ENCODE measurements at places on chromosomes 2 and 18. TPM values are rescaled to one million over a fixed set of nuclear protein-coding genes. Genes with fewer than 3 reads are reported as not detected.

KIDINS220 gene
- total RNA-seq = 41.3 TPM

- no peak for DNase-seq
These were observed 637 bp upstream of the SFT2D3 start for GRCh38 chr2:127700527-127701192.

DNA sequence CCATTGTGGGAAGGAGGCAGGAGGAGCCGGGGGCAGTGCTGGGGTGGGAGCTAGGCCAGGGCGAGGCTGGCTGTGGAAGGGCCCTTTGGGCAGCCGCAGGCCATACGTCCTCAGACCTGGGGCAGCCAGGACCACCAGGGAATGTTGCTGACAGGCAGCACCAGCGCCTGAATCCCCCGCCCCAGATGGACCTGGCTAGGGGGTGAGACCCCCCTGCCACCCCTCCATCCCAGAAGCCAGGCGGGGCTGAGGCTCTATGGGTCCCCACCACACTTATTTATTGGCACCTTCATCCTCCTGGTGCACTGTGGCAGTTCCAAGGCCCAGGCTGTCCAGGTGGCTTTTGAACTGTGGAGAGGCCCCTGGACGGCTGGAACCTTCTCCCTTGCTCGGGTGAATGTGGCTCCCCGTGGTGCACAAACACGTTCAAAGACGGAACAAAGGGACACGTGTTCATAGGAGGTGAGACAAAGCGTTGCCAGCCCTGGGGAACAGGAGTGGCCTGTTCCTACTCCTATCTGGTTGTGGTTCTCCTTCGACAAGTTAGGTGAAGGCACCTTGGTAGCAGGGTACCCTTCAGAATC lies 35.1 kb downstream of the RAMP1 start:
- no peak for DNase-seq

DNA sequence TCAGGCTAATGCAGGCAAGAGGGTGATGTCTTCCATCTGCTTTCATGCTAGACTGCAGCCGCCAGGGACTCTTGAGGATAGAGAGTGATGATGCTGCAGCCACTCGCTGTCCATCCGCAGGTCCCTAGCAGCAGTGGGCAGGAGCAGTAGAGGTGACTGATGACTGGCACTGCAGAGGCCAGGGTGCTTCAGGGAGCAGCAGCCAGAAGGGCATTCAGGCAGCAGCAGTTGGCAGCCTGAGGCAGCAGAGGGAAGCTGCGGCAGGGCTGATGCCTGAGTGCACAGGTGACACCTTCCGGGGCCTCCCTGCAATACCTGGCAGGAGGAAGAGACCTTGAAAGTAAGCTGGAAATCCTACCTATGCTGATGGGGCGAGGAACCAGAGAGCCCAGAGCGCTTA lies 214.2 kb downstream of the ICOS start:
- no peak for DNase-seq

All from endothelial cell of umbilical vein (primary cell).